ENCODE measurements at places on chromosomes 4 and X.
A peak's percentile ranks its signal among the peaks of the same experiment; 100 is the strongest.

- DNase-seq = no peak
Measured at GRCh38 chr4:168677063-168677462, 180.2 kb downstream of the PALLD start.

- no peak for DNase-seq
Measured at GRCh38 chr4:52948057-52948423, 85.9 kb downstream of the RASL11B start.

DNA sequence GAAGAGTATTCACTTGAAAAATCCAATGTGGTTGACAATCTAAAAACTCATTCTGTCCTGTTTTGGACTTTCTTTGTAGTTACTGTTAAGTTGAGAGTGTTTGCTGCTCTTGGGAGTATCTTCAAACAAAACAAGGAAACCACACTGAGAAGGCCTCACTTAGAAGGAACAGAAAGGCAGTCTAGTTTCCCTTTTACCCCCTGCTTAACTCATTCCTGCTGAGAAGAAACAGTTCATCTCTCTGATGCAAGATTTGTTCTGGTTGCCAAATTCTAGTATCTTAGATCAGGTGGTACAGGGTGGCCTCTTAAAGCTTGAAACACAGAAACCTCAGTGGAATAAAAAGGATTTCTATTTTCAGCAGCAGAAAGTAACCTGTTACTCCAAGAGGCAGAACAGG is 41.4 kb downstream of the GUCY2F start:
- no peak for DNase-seq

DNA sequence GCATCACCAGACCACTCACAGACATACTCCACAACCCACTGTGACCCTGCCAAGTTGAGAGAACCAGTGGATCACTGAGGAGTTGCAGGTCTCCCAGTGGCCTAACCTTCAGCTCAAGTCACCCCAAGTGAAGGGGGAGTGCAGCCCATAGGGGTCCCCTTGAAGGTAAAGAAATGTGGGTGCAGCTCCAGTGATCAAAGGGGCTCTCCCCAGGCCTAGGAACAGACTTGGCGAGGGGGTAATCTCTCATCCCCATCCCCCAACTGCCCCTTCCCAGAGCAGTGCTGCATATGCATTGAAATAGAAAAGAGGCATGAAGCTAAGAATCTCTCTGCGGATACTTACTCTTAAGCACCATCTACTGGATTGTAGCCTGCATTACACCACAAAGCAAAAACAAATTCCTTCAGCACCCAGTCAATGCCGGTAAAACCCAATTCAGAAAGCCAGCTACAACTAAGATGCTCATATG is 27.0 kb downstream of the MAGEE1 start:
- DNase-seq = no peak

DNA sequence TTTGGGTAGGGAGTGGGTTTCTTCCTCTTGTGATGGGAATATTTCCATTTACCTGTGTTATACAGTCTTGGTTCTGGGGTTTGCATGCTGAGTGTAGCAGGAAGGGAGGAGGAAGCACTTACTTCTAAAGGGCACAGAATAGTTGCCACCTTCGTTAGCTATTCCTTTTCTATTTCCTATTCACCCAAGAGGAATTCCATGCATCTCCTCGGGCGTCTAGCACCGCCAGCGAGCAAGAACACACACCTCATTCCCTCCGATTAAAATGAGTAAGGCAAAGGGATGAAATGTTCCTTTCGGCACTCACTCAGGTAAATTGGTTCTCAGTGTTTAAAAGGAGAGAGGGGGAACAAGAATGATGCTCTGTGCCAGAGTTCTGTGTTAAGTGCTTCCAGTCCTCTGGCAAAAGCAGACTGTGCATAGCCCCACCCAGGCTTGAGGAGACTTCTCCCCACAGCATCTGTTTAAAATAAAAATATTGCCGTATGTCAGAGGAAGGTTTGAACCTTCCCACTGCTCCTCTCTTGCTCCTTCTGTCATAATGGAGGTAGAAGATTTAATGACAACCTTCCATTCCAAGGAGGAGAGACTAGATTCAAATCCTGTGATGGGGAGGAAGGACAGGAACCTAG is 351.4 kb downstream of the PTTG2 start:
- no peak for DNase-seq

DNA sequence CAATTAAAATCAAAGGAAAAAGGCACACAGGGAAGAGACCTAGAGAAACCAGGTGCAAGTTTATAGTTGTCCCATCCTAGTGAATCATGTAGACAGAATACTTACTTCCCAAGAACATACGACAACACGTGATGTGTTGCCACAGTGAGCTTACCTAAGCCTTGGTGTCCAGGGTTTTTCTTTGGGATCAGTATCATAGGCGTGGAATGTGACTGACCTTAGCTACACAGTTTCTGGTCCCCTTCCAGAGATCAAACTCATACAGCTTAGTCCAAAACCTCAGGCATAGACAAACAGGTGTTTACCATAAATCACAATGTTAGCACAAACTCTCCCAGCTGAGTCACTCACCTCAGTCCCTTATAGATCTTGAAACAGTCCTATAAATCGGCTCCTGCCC is 17.7 kb downstream of the SLC25A31 start:
- DNase-seq = no peak

DNA sequence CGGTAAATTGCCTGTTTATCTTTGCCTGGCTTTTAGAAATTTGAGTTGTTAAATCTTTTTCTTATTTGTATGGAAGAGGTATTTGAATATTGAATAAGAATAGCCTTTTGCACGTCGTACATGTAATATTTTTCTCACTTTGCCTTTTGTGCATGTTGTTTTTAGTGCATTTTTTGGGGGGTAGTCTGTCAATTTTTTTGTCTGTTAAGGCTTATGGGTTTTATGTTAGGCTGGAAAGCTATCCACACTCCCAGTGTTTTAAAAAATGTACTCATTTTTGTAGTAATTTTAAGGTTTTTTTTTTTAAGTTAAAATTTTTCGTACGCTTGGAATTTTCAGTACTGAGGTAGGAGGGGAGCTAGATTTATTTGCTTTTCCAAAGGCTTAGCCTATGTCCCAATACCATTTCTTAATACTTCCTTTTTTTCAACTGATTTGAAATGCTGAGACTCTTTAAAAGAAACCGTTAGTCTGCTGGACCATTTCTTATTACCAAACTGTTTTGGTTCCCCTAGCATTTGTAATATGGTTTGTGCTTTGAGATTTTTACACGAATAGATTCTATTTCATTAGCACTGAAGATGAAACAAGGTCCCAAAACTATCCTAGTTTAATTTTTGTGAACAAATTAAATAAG is 1.3 kb downstream of the HERC5 start:
- DNase-seq = no peak

DNA sequence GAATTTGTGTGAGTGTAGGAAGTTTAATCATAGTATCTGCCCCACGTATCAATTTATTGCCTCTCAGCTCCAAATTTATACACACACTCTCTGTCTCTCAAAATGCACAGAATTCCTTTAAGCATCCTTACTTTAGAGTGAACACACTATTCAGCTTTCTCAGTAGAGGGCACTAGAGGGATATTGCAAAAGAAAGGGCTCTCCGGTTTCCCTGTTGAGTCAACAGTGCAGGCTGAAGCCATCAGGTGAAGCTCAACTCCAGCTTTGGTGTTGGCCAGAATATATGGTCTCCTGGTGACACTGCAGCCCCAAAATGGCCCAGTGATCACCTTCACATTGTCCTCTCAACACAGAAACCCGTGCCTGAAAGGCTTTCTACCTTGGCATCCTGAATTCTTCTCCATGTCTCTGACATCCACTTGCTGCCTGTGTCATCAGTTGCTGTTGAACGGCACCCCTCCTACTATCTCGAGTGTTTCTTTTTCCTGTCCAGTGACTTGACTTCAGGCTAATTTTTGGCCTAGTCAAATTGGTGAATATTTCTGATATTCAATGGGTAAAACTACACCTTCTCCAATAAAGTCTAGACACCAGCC is 670.5 kb downstream of the GABRG1 start:
- peak; percentile 41 for DNase-seq

DNA sequence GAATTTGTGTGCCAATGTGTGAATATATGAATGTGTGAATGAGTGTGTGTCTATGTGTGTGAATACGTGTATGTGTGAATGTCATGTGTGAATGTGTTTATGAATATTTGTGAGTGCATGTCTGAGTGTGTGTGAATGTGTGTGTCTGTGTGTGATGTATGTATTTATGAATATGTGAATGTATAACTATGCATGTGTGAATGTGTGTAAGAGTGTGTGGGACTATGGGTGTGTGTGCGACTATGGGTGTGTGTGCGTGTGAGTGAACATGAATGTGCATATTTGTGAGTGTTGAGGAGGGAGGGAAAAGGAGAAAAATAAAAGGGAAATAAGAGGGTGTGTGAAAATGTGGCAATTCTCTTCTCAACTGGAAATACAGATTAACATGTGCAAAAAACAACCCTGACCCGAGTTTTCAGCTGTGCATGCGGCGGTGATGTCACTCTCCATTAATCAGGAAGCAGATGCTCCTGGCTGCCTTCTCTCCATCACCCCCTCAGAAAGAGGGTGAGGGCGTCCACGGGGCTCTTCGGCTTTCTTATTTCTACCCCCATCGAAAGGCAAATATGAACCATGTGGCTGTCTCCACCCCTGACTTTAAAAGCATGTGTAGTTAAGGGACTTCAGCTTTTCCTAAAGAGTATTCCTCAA is 219.8 kb downstream of the MAML3 start:
- DNase-seq = no peak

- DNase-seq = no peak
Measured at GRCh38 chr4:73684097-73684496, 56.3 kb upstream of the CXCL8 start.

DNA sequence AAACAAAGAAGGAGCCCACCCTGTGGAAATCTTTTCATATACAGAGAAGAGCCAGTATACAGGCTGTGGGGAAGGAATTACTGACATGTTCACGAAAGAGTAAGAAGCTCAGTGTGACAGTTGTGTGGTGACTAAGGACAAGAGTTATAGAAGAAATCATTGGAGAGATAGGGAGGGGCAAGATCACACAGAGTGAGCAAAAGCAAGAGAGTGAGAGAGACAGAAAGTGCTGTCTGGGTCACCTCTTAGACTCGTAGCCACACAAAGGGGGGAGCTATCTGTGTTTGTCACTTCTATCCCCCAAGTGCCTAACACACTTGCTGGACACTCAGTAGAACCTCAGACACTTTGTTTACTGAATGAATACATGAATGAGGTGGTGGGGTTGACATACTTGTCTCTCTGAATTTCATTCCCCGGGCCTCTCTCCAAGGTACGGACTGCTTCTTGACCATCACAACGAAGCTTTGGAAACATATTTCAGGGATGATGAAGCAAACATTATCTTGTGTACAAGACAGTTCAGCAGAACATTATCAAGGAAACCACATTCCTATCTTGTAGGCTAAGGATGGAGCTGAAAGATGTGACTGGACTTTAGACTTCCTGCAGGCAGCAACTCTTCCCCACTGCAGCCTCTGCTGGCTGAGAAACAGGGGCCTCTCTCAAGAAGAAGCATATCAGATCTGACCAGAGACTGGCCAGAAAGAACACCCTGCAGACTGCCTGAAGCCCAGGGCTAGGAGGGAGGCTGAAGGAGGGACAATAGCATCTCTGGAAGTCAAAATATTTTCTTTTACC is 168.2 kb downstream of the AMELX start:
- DNase-seq = no peak

- DNase-seq = no peak
Measured at GRCh38 chrX:46792810-46793188, 33.9 kb upstream of the SLC9A7 start.

- DNase-seq = no peak
Measured at GRCh38 chr4:3193531-3194203, 55.3 kb upstream of the MSANTD1 start.

- no peak for DNase-seq
Measured at GRCh38 chrX:14013054-14013453, 16.6 kb downstream of the GEMIN8 start.

DNA sequence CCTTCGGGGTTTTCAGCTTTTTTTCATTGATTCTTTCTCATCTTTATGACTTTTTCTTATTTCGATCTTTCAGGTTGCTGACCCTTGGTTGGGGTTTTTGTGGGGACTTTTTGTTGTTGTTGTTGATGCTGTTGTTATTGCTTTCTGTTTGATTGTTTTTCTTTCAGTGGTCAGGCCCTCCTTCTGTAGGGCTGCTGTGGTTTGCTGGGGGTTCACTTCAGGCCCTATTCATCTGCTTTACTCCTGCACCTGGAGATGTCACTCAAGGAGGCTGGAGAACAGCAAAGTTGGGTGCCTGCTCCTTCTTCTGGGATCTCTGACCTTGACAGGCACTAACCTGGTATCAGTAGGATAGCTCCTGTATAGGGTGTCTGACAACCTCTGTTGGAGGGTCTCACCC is 39.9 kb upstream of the PCDH18 start:
- no peak for DNase-seq

DNA sequence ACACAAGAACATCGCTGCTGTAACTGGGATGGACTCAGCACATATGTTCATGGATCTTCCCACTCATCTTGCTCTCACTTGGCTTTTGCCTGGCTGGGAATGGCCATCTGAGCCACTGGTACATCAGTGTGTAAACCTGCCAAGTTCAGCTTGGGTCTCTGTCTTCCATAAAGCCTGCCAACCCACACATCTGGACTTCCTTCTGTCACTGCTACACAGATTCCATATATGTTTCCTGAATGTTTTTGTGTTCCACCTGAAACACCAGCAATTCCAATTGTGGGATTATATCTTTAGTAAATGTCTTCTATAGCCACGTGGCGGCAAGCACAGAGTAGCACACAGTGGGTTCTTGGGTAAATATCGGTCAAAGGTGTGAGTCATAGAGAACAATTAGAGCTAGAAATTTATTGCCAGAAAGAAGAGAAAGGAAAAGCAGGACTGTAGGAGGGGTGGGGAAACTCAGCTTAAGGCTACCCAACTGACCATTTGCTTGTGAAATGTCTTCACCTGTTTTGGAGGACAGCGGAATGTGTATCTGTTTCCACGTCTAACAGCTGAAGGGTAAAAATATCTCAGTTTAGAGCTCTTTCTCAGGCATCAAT is 125.9 kb downstream of the MFAP3L start:
- peak; percentile 27 for DNase-seq

DNA sequence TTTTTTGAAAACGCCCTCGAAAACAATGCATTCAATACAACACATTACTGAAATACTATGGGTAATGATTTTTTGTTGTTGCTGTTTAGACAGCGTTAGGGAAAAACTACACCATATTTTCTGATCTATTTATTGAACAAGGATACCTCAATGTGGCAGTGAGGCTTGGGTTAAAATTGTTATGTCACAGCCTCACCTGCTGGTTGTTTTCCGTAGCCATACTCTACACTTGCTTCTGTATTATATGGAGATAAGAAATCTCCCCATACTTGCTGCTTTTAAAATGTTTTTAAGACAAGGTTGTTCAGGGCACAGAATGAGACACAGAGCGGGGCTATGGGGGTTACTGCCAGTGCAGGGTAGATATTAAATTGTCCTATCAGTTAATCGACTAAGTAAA is 221.6 kb upstream of the FTHL17 start:
- DNase-seq = no peak

GRCh38 chrX:154309041-154309775 is 13.6 kb downstream of the TKTL1 start:
- DNase-seq = no peak

All from H4 (cell line).